CD8-positive, alpha-beta T cell (primary cell): ENCODE measurements at places on chromosomes 3 and 15.

GRCh38 chr3:126931806-126932187 lies 51.1 kb upstream of the PLXNA1 start:
- no peak for DNase-seq

DNA sequence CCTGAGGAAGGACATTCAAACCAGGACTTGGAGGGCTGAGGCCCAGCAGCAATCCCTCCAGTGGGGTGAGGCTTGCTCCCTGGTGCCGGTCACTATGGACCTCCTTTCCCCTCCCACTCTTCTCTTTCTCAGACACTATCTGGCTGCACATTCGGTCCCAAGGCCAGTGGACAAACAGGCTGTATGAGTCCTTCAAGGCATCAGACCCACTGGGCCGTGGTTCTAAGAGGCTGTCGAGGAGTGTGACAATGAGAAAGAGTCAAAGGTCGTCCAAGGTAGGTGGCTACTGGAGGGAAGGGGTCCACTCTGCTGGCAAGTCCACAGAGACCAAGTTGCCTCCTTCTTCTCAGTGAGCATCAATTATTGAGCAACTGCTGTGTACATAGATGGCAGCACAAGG lies 28.0 kb downstream of the NOX5 start:
- no peak for DNase-seq

DNA sequence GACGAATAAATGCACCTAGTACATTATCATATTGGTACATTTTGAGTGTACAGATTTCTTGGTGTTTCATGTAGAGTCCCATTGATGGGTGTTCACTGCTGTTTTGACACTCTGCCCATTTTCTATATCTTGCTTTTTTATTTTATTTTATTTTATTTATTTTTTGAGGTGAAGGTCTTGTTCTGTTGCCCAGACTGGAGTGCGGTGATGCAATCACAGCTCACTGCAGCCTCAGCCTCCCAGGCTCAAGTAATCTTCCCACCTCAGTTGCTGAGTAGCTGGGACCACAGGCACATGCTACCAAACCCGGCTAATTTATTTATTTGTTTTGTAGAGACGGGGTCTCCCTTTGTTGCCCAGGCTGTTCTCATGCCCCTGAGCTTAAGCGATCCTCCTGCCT lies 44.2 kb downstream of the DNAJC13 start:
- no peak for DNase-seq

GRCh38 chr3:62587579-62588031 lies 214.3 kb upstream of the FEZF2 start:
- no peak for DNase-seq

GRCh38 chr3:58617338-58617761 lies 40.2 kb upstream of the FAM107A start:
- DNase-seq: no peak

GRCh38 chr3:196408565-196409300 lies 23.5 kb downstream of the UBXN7 start:
- DNase-seq: no peak

DNA sequence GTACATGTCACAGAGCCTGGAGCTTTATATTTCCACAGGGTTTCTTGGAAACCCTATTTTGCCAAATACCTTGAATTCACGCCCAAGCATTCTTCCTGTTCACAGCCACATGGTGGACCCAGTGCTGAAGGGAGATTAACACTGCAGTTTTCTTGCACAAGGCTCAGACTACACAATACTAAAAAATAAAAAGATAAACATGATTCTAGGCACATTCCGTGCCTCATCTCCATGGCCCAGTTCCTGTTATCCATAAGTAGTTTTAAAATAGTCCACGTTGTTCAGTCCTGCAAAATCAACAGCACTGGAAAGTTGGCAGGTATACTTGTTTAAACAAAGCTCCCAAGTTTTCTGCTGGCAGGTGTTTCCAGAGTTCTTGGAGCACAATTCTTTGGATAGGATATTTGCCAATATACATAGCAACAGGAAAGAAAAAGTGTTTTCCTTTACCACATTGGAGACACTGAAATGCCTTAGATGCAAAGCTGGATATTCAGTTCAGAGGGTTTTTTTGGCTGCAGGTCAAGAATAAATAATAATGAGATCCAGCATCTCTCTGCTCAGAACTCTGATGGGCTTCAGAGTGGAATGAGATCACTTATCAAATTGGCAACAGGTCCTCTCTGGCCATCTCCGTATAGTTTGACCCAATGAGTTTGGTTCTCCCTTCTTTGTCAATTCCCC lies 88.1 kb upstream of the TGFBR2 start:
- DNase-seq: no peak
